A549 treated with ZK216348 at 1 μM for 4 hours (cell line): ENCODE measurements at places on chromosomes 16 and 17. TPM values are rescaled to one million over a fixed set of nuclear protein-coding genes. Genes with fewer than 3 reads are reported as not detected.

The MYOCD gene
- total RNA-seq: 0.39 to 1.9 TPM (median 1.0 TPM) in 5 replicates

The MYH13 gene
- not detected in 5 replicates for total RNA-seq

The FBXO39 gene
- total RNA-seq: not detected in 5 replicates

The MSLN gene
- total RNA-seq: 2.4 to 4.2 TPM (median 3.2 TPM) in 5 replicates

The PERCC1 gene
- not detected in 5 replicates for total RNA-seq

The ADGRG1 gene
- total RNA-seq: 101 to 249 TPM (median 188 TPM) in 5 replicates

The SPNS2 gene
- total RNA-seq: 7.0 to 12.1 TPM (median 10.4 TPM) in 5 replicates

The TSNAXIP1 gene
- total RNA-seq: 0.32 to 0.86 TPM (median 0.43 TPM) in 5 replicates

The HOXB4 gene
- total RNA-seq: 0.12 to 0.29 TPM (median 0.16 TPM) in 5 replicates

The DUXB gene
- not detected in 5 replicates for total RNA-seq

The ASGR1 gene
- total RNA-seq: 0.69 to 2.2 TPM (median 1.1 TPM) in 5 replicates

The CBLN1 gene
- 0.06 to 0.14 TPM in 2 of 5 replicates, not detected in the others for total RNA-seq

The RPL19 gene
- total RNA-seq: 3,885 to 4,759 TPM (median 4,023 TPM) in 5 replicates

The SGCA gene
- total RNA-seq: 0.95 to 1.6 TPM (median 1.2 TPM) in 5 replicates

The TNRC6C gene
- total RNA-seq: 1.4 to 2.5 TPM (median 2.2 TPM) in 5 replicates

The CDH5 gene
- 0.12 to 0.33 TPM (median 0.24 TPM) in 5 replicates for total RNA-seq

The B9D1 gene
- 35.4 to 45.6 TPM (median 42.6 TPM) in 5 replicates for total RNA-seq

The ACSM2A gene
- not detected in 5 replicates for total RNA-seq

The RETREG3 gene
- total RNA-seq: 22.6 to 32.0 TPM (median 29.9 TPM) in 5 replicates

The COPRS gene
- total RNA-seq: 137 to 200 TPM (median 161 TPM) in 5 replicates

The GPR142 gene
- total RNA-seq: not detected in 5 replicates

The PRKCB gene
- total RNA-seq: 0.20 to 0.41 TPM (median 0.25 TPM) in 5 replicates
